Stimulated activated CD4-positive, alpha-beta T cell treated with anti-CD3 and anti-CD28 coated beads, TNF-alpha, amount 100 ng/mL, for 1 hour (primary cell): ENCODE measurements at places on chromosomes 16 and 17.

GRCh38 chr16:6428861-6429260, 903.8 kb upstream of the RBFOX1 start:
- no peak for DNase-seq

GRCh38 chr16:71995038-71995437, 5.2 kb downstream of the PKD1L3 start:
- no peak for DNase-seq

GRCh38 chr16:5077304-5077703, 5.7 kb downstream of the ALG1 start:
- no peak for DNase-seq

GRCh38 chr16:5001571-5001970, 32.2 kb downstream of the NAGPA start:
- no peak for DNase-seq

DNA sequence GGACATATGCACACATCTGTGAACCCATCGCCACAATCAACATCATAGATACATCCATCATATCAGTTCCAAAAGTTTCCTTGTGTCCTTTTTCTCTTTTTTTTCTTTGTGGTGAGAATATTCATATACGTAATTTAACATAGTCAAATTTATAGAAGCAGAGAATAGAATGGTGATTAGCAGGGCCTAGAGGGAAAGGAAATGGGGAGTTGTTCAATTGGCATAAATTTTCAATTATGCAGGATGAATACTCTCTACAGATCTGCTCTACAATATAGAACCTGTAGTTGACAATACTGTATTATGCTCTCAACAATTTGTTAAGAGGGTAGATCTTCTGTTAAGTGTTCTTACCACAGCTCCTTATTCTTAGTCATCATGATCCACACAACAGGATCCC, 413.2 kb downstream of the SHISA9 start:
- no peak for DNase-seq

- DNase-seq = no peak
These were observed 4.8 kb downstream of the SYNGR2 start for GRCh38 chr17:78173097-78173715.

DNA sequence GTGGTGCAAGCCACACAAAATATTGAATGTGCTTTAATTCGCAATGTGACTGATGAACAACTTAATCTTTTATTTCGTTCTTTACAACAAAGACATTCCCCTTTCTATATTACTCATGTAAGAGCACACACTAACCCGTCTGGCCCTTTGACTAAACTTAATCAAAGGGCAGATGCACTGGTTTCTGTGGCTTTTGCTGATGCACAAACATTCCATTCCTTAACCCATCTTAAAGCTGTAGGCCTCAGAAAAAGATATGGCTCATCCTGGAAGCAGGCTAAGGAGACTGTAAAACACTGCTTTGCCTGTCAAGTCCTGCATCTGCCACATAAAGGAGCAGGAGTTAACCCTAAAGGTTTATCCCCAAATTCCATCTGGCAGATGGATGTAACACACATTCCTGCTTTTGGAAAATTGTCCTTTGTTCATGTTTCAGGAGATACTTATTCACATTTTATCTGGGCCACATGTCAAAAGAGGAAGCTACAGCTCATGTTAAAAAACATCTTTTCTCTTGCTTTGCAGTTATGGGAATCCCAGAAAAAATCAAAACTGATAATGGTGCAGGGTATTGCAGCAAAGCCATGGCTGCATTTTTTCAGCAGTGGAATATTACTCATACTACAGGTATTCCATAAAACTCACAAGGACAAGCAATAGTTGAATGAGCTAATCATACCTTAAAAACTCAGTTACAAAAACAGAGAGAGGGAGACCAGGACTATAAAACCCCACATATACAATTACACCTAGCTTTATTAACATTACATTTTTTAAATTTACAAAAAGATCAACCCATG, 137.2 kb downstream of the AHSP start:
- no peak for DNase-seq

GRCh38 chr17:82890339-82890730, 50.5 kb upstream of the ZNF750 start:
- no peak for DNase-seq

DNA sequence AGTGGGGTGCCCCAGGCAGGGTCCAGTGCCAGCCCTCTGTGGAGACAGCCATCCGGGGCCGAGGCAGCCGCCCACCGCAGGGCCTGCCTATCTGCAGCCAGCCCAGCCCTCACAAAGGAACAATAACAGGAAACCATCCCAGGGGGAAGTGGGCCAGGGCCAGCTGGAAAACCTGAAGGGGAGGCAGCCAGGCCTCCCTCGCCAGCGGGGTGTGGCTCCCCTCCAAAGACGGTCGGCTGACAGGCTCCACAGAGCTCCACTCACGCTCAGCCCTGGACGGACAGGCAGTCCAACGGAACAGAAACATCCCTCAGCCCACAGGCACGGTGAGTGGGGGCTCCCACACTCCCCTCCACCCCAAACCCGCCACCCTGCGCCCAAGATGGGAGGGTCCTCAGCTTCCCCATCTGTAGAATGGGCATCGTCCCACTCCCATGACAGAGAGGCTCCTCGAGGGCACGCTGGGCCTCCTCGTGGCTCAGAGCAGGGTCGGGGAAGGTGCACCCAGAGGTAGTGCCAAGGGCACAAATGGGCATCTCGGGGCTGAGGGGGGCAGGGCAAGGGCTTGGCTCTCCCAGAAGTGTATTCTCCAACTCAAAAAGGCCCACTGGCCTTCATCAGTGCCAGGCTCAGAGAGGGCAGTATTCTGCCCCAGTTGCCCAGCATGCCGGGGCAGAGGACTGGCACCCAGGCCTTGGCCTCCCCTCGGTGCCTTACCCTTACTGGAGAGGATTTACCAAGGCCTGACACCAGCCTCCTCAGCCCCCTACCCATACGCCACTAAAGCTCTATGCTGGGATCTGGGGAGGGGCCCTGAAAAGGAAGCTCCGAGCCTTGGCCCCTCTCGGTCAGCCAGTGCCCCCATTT, at the start of gene CDH5:
Gene CDH5 (plus strand): TSS at position 259 of the 867 bp plus-strand sequence. CDS start 12,647 bp downstream, outside the sequence.
- DNase-seq = no peak

DNA sequence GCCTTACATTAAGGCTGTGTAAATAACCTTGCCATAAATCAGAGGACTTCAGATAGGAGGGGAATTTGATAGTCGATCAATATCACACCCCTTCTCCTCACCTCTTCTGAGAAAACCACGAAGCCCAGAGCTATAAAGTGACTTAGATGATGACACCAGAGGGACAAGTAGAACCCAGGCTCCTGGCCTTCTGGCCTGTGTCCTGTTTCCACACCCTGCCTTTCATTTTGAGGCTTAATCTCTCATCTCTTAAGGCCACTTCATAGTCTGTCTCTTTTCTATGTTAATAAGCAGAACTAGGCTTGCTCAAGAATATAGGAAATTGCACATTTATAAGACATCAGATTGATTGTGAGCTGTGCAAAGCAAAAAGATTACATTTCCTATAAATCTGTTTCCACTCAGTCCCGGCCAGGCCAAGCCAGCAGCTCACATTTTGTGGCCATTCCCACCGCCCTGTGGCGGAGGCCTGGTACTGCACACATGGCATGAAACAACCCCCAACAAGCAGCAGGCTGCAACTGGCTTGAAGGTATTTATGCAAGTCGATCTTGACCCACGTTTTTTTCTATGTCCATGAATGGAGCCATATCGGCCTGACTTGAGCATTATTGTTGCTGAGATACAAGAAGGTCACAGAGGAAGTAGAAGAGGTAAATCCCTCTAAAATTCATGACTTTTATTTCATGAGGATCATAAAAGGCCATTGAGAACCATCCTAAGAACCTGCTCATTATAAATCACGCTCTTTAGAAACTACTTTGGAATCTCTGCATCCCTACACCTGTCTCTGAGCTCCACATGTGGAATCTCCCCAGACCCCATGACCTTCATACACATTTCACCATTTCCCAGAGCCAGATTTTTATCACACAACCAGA, 93.7 kb downstream of the PMP22 start:
- DNase-seq = no peak

DNA sequence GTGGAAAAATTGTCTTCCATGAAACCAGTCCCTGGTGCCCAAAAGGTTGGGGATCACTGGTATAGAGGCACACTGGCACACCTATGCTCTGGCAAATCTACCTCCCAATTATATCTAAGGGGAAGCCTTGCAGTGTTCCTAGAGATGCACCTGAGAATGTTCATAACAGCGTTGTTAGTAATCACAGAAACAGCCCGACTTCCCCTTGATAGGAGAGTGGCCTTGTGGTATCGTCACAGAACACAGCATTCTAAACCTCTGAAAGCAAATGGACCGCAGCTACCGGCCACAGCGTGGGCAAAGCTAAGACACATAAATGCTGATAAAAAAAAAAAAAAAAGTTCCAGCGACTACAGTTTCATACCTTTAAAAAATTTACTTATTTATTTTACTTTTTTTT, 39.1 kb upstream of the ADGRG1 start:
- no peak for DNase-seq

GRCh38 chr16:56047307-56048234, 143.7 kb upstream of the GNAO1 start:
- DNase-seq = no peak

GRCh38 chr17:28371245-28372202, at the start of gene SARM1:
TSS of gene SARM1 (plus strand) at chr17:28371694. CDS start at chr17:28372033, 339 bp downstream.
- peak; percentile 38 for DNase-seq

DNA sequence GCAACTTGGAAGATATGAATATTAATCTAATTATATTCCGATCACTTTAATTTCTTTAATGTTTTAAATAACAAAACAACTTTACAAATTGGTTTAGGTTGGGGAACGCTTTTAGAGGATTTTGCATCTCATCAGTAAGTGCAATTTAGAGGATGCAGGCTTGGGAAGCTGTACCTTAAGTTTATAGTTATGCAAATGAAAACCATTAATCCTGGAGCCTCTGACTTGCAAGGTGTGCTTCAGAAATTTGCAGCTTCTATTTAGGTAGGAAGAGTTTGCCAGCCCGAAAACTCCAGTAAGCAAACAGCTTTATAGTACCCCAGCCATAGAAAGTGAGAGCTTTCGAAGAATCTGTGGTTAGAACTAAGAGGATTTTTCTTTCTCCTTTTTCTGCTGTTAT, 547.0 kb downstream of the MAF start:
- no peak for DNase-seq

DNA sequence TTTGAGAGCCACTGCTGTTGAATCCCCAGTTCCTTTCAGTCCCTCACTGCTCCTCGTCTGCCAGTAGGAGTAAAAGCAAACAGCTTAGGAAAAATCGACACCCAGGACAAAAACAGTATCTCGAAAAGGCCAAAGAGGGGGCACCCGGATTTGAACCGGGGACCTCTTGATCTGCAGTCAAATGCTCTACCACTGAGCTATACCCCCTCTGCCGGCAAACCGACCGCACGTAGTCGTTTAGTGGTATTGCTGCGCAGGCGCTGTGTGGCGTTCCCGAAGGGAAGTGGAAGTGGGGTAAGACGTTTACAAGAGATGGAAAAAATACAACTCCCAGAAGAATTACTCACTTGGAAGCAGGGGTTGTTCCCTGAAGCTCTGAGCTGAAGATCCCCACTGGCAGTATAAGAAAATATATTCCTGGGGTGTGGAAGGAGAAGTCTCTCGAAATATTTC, 2.2 kb upstream of the PLXDC1 start:
- peak; percentile 98 for DNase-seq

DNA sequence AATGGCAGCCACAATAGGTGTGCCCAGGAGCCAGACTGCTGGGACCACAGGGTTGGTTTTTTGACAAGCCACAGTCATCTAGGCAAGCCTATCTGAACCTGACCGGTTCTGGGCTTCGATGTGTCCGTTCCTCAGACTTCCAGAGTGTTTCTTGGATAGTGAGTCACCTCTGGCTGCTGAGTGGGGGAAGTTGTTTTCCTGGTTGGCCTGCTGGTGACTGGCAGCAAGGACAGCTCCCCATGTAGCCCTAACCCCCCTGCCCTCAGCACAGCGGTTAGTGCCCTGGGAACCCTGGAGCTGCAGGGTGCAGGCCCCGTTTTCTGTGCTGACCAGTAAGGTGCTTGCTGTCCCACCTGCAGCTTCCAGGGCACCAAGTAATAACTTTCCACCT, 65.5 kb downstream of the PLD6 start:
- no peak for DNase-seq

- no peak for DNase-seq
These were observed 160.4 kb downstream of the ABCC12 start for GRCh38 chr16:47995354-47995753.

- DNase-seq = no peak
These were observed 5.7 kb downstream of the SLC22A31 start for GRCh38 chr16:89194340-89195311.

DNA sequence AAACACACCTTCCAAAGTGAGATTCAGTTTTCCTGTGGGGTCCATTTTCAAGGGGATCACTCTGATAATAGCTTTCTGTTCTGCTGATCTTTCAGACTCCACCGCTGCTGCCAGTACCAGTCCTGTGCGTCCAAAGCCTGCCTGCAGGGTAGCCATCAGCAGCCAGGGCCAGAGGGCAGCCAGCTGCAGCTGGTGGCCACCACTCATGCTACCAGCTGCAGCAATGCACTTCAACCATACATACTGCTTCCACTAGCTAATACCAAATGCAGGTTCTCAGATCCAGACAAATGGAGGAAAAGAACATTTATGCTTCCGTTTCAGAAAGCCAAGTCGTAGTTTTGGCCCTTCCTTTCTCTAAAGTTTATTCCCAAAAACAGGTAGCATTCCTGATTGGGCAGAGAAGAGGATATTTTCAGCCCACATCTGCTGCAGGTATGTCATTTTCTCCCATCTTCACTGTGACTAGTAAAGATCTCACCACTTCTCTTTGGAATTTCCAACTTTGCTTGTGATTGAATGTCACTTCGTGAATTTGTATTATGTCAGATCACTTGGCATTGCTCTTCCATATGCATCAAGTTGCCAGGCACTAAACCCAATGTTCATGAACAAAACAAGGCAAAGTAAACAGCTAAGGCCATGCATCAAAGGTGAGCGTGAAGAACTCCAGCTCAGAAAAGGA, 1.8 kb downstream of the RNF43 start:
- DNase-seq = no peak

- DNase-seq = no peak
These were observed 25.9 kb upstream of the EFCAB13 start for GRCh38 chr17:47297661-47298400.

GRCh38 chr17:57879437-57880085, 29.7 kb upstream of the MRPS23 start:
- no peak for DNase-seq

- DNase-seq = no peak
These were observed 23.2 kb upstream of the PIK3R6 start for GRCh38 chr17:8890671-8891070.

GRCh38 chr17:82383411-82383810, 11.8 kb downstream of the UTS2R start:
- no peak for DNase-seq

DNA sequence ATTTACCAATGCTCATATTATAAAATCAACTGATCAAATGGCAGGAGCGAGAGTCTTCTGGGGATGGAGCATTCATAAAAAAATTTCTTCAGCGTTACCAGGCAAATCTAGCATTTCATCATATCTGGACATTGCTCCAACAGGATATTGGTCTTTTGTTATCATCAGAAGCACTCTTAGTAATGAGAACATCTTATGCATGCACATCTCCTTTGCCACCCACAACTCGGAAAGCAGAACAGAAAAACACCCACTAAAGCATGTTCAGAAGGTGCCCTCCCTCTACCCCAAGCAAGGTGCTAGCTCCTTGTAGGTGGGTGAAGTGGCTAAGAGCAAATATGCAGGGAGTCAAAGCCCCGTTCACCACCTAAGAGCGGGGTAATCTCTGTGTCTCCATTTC, 18.9 kb downstream of the ARHGAP17 start:
- DNase-seq = no peak
